ENCODE measurements at places on chromosomes 5 and 9.

DNA sequence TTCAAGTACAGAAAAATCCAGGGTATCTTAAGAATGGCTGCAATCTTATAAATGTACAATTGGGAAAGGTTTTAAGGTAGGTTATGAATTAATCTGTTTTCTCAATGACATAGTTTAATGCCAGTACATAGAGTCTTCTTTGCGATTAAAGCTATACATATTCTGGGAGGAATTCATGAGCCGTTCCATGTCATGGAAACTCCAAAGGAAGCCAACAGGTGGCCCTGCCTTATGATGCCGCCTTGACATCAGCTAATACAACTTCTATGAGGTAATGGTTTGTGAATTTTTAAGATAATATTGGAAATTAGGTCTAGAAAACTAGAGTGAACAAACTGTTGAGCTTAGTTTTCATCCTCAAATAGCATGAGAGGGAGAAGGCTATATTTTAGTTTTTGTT is 713.4 kb downstream of the EFNA5 start:
- no peak for DNase-seq

GRCh38 chr9:94096819-94097577 is 12.7 kb downstream of the PTPDC1 start:
- DNase-seq: no peak

GRCh38 chr5:155274484-155274883 is 260.9 kb downstream of the KIF4B start:
- DNase-seq: no peak

GRCh38 chr9:2290382-2290781 is 275.2 kb downstream of the SMARCA2 start:
- no peak for DNase-seq

All from memory B cell (primary cell).